Kidney epithelial cell (primary cell): ENCODE measurements at places on chromosomes 5 and 9. TPM values are rescaled to one million over a fixed set of nuclear protein-coding genes. Genes with fewer than 3 reads are reported as not detected.

- no peak for DNase-seq
Measured at GRCh38 chr5:149804478-149805450, 74.7 kb downstream of the PPARGC1B start.

- DNase-seq, result no peak
Measured at GRCh38 chr9:38263532-38263931, 129.0 kb upstream of the ALDH1B1 start.

- peak; percentile 38 for DNase-seq
Measured at GRCh38 chr9:89519366-89519805, 21.5 kb upstream of the SEMA4D start.

SLC28A3 gene
- 0.21 and 0.75 TPM in 2 replicates for total RNA-seq

SVEP1 gene
- 1.6 and 2.3 TPM in 2 replicates for total RNA-seq

CKMT2 gene
- not detected in 2 replicates for total RNA-seq

GRCh38 chr5:153749960-153750359, 259.5 kb downstream of the GRIA1 start:
- DNase-seq, result no peak

DNA sequence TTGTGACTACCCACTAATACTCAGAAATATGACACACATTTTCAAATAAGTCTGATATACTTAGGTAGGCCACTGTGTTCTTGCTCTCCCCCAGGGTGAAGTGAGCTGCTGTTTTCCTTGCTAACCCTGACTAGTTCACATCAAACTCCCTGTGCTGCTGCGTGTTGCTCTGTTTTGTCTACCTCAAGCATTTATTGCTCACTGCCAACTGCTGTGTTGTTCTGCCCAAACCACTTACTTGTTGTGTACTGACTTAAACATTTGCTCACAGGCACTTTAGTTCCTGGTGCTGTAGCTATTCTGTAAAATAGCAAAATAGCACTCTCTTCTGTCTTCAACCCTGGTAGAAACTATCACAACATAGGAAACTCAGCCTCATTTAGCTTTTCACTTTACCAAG, 255.7 kb downstream of the HCN1 start:
- DNase-seq, result no peak

DNA sequence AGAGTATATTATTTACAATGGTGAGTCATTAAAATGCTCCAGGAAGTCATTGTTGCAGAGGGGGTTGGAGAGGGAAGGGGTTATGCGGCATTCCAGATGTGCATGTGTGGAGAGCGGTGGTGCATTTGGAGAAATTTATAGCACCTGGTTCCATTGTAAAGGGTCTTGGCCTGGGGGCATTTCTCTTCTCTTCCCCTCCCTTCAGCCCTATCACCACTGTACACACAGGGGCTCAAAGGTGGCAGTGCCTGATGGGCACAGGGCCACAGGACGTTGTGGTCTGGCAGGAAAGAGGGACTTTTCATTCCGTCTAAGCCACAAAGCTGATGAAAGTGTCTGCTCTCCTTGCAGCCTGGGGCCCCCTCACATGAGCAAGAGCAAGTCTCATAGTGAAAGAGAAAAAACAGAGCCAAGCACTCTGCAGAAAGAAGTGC, 442.4 kb upstream of the ZNF462 start:
- DNase-seq, result peak; percentile 65

DNA sequence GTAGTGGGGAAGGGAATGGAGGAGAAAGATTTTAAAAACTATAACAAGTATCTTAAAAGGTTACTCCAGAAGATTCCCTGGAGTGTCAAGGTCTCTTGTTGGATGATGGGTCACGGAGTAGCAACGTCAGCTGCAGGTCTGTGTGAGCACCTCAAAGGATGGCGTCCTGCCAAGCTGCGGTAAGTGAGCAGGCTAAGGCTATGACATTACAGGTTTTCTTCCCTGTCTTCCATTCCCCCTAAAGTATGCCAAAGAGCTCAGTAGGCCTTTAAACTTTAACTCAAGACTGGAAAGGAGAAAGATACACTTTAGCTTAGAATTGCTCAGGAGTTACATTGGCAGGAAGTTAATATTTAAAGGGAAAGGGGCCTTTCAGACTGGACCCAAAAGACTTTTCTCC, 17.5 kb downstream of the SPOCK1 start:
- peak; percentile 45 for DNase-seq

HMGCS1 gene
- 64.3 and 72.8 TPM in 2 replicates for total RNA-seq

- DNase-seq, result no peak
Measured at GRCh38 chr5:177220576-177220975, 82.9 kb downstream of the RAB24 start.

DNA sequence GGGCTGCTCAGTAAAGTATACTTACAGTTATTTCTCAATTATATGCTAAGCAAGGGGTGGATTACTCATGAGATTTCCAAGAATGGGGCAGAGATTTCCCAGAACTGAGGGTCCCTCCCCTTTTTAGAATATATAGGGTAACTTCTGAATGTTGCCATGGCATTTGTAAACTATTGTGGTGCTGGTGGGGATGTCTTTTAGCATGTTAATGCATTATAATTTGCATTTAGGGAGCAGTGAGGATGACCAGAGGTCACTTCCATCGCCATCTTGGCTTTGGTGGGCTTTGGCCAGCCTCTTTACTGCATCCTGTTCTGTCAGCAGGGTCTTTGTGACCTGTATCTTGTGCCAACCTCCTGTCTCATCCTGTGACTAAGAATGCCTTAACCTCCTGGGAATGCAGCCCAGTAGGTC, 35.5 kb downstream of the TTC1 start:
- no peak for DNase-seq

DNA sequence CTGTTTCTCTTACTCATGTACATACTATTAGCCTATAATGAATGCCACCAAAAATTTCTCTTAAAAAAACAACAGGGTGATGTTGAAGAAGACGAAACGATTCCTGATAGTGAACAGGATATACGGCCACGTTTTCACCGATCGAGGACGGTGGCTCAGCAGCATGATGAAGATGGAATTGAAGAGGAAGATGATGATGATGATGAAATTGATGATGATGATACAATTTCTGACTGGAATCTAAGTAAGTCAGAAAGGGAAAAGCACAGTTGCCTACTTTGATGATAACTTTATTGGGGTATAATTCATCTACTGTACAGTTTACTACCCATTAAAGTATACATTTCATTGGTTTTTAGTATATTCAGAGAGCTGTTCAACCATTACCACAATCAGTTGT, 66.5 kb downstream of the TNPO1 start:
- no peak for DNase-seq

GRCh38 chr9:36987891-36988290, 46.2 kb downstream of the PAX5 start:
- DNase-seq, result no peak

- DNase-seq, result no peak
Measured at GRCh38 chr9:137445930-137446431, 4.8 kb upstream of the ENTPD8 start.

APBA1 gene
- total RNA-seq, result 1.1 and 1.8 TPM in 2 replicates
